Stimulated activated CD4-positive, alpha-beta T cell treated with anti-CD3 and anti-CD28 coated beads, Interleukin-1b, Interleukin-23, amount 100 ng/mL, for 1 hour (primary cell): ENCODE measurements at places on chromosomes 7 and 10.

DNA sequence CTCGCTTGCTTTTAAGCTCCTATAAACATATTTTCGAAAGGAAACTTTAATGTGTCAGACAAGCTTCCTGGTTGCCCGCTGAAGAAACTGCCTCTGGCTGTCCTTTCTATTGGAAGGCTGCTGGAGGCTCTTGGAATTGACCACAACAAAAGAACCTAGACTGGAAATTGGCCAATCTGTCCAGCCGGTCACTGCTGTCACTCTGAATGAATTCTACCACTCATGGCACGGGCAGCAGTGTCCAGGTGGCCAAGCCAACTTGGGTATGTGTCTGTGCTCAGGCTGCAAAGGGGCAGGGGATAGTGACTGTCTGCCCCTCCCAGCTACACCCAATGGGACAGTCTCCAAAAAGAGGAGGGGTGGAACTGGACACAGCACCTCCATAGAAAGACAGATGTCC lies 57.6 kb downstream of the CDH23 start:
- no peak for DNase-seq

DNA sequence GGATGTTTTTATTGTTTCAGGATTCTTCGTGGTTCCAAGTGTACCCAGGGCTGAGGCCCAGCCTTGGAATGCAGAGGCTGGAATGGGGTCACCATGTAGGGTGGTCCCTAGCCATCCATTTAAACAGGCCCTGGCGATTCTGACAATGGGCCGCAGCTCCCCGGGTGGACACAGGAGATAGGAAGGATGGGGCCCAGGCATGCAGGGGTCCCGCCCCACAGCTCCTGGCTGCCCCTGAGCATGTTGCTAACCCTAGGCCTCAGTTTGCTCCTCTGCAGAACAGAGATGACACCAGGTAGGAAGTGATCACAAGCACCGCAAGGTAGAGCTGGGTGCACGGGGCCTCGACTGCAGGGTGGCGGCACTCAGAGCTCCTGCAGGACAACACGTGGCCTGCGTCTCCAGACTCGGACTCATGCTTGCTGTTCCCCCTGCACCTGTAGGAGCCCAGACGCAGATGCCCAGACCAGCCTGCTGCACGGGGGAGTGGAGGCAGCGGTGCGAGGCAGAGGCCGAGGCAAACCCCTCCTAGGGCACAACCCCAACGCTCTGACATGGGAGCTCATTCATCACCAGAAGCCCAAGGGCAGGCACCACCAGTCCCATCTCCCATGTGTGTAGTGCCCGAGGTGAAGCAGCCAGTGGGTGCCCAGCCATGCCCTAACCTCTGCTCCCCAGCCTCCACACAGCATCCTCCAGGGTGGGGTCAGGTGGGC lies 25.5 kb downstream of the VIPR2 start:
- DNase-seq, result no peak

- DNase-seq, result no peak
These were observed 175.5 kb downstream of the ADAM12 start for GRCh38 chr10:126212738-126213137.

DNA sequence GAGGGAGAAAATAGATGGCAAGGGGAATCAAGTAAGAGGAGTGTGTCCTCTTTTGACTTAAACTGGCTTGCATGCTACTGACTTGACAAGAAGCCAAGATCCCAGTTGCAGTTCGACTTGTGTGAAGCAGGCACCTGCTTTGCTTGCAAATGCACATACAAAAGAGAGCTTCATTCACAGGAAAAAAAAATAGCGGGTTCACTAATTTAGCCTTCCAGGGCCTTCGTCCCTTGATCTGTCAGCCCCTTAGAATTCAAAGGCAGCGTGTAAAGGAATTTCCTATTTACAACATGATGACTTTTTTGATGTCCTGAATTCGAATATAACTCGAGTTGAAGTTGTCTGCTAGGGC lies 192.1 kb downstream of the CELF2 start:
- no peak for DNase-seq

GRCh38 chr7:107234436-107234835 lies 65.6 kb downstream of the HBP1 start:
- no peak for DNase-seq

- no peak for DNase-seq
These were observed 168.2 kb downstream of the NRF1 start for GRCh38 chr7:129779602-129780256.

- no peak for DNase-seq
These were observed 35.8 kb downstream of the RASGEF1A start for GRCh38 chr10:43230909-43231522.

- peak; percentile 22 for DNase-seq
These were observed 139.2 kb downstream of the ETV1 start for GRCh38 chr7:13850185-13850752.

DNA sequence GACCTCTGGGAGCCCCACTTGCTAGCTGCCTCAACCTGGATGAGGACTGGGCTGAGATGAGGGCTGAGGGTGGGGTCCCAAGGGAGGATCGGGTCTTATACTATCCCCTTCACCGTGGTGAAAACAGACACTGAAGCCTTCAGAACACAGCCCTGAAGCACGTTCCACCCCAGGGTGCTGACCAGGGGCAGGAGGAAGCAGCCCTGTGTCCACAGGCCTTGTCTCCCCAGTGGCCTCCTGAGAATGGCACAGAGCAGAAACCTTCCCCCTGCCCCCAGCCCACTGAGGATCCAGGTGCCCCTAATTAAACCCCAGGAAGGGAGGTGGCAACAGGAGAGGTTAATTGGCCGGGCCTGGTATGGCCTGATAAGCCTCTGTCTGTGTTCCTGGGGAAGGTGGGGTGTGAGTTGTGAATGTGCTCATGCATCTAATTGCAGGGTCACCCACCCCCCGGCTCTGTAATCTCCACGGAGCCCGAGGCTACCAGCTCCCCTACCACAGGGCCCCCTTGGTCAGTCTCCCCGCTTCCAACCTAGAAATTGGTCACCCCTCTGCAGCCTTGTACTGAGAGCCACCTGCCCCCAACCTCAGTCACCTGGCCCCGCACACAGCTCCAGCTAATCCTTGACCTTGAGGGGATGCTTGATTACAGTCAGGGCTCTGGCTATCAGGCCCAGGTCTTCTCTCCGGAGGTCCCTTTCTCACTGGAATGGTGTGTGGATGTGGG lies 159.0 kb upstream of the UNC5B start:
- no peak for DNase-seq

DNA sequence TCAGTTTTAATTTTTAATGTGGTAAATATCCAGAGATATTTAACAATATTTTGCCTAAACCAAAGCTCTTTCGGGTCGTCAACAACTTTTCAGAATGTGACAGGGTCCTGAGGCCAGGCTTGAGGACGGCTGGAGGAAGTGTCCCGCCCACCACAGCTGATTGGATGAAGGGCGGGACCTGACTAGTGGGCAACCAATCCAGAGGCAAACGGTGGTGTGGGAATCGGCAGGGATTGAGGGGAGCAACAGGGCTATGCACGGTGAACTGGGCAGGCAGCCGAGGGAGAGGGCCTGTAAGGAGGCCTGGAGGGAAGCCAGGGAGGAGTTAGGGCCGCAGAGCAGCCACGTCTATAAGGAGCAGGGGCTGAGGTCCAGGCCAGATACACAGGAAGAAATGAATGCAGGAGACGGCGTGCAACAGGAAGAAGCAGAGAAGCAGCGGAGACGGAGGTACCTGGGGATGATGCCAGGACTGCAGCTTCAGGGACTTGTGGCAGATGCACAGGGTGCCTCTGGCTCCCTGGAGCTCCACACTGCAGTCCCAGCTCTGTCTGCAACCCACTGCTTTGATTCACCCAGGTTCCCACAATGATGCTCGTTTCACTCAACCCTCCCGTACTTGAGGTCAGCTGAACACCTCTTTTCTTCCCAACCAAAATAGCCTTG lies 46.1 kb upstream of the ZMIZ1 start:
- no peak for DNase-seq

DNA sequence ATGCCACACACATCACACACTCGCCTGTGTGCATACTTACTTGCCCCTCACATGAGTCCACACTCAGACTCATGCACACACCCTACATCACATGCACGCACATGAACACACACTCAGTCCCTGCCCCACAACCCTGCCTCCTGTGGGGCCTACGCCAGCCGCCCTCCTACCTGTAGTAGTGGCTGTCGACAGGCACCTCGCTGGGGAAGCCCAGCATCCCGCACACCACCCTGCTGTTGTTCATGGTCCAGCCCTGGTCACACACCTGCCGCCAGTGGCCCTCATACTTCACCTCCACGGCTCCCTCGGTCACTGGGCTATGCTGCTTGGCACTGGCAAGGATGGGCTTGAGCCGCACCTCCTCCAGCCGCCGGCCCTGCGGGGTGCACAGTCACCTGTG lies 7.2 kb downstream of the LOXL4 start:
- no peak for DNase-seq

DNA sequence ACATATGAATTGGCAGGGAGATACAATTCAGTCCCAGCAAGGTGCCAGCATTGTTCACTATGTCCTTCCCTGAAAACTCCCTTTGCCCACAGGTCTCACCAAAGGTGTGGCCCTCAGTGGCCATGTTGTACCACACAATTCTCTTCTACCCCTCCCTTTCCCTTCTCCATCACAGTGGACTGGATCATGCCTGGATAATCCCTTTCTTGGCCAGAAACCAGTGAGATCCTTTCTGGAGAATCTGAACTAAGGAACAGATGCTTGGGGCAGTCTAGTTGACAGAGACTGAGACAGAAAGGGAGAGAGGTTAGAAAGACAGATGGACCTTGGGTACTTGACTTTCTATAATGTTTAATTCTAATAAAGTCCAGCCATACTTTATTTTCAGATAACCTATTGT lies 9.5 kb downstream of the NMT2 start:
- no peak for DNase-seq

- DNase-seq, result no peak
These were observed 67.5 kb upstream of the ARHGAP21 start for GRCh38 chr10:24791084-24791726.
